Stimulated activated CD8-positive, alpha-beta memory T cell treated with anti-CD3 and anti-CD28 coated beads, Interleukin-15, amount 100 ng/mL, for 24 hours (primary cell): ENCODE measurements at places on chromosomes 1 and 21.

- DNase-seq, result no peak
Observed at GRCh38 chr1:216903382-216903740, 180.1 kb upstream of the ESRRG start.

DNA sequence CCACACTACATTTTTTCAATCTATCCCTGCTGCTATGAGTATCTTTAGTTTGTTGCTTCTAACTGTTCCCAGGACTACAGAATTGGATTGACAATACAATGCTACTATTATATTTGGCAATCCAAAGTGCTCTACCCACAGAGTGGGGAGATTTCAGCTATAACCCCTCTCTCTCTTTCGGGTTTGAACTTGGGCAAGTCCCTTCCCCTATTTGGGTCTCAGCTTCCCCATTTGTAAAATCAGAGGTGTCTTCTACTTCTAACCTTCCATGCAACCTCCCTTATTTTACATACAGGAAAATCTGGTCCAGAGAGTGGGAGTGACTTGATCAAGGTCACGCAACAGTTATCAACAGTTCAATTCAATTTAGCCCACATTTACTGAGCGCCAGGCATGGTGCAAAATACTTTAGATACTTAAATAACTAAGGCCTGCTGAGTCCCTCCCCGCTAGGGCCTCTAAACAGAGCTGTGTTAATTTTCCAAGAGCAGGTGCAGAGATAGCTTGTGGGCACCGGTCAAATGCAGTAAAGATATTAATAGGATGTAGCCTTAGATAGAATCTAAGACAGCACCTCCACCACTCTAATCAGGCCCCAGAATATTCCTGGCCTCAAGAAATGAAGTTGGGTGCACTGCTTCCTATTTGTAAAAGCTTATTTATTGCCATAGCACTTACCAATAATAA is 9.4 kb upstream of the GPX7 start:
- DNase-seq, result no peak

DNA sequence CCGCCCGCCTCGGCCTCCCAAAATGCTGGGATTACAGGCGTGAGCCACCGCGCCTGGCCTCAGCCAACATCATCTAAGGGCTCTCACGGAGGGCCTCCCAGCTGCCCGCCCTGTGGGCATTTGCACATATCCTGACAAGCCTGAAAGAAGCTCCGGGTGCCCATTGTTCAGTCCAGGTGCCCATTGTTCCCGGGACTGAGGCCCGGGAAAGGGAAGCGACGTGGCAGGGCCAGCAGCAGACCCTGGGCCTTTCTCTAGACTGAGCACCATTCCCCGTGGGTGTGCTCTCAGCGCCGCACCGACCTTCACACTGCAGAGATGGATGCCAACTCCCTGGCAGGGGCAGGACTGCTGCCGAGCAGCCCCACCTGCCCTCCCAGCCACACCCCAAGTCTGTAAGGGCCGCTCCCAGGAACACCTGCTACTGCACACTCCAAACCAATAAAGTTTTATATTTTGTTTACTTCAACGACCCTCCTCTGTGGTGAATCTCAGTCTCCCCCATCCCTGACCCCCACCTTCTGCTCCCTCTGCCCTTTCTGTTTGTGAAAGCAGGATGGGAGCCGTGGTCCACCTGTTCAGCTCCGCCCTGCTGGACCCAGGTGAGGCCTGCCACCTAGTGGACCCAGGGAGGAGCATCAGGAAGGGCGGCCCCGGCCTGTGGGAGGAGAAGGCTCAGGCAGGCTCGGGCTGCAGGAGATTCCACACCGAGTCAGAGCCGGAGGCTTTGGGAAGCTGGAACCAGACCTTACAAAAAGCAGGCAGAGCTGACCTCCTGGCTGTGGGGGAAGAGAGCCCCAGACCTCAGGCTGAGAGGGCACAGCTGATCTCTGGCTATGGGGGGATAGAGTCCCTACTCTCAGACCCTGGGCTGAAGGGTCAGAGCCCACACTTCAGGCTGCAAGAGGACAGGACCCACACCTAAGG is 1.1 kb upstream of the TMEM82 start:
- DNase-seq, result peak; percentile 29

GRCh38 chr1:66563941-66564630 is 30.1 kb downstream of the SGIP1 start:
- no peak for DNase-seq

DNA sequence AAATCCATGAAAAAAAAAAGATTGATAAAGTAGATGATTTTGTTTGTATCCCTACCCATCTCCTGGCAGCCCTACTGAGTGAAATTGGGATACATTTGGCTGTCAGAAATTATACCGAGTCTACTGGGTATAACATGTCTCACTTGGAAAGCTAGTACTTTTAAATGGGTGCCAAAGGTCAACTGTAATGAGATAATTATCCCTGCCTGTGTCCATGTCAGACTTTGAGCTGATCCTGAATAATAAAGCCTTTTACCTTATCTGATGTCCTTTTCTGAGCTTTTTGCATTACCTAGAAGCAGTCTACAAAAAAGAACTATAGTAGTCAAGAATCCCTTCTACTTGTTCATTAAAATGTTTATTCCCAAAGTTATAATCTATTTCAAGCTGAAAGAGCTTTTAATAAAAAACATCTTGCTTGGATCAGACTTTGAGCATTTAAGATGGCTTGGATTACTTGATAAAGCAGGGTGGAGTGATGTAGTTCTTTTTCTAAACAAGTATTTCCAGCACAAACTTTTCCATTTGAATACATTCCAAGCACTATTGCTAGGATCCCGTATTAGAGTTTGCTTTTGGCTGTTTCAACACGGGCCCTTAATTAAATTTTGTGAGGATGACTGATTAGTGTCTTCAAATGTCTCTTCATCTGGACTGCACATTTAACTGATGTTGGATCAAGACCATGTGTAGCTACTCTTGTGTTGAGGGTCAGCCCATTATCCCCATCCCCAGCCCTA is 69.2 kb downstream of the DTL start:
- DNase-seq, result no peak

- DNase-seq, result no peak
Observed at GRCh38 chr1:15075817-15076216, 77.7 kb upstream of the TMEM51 start.

GRCh38 chr1:157147906-157148700 is 9.9 kb upstream of the ETV3 start:
- no peak for DNase-seq

GRCh38 chr1:229557200-229557850 is 1.2 kb downstream of the ABCB10 start:
- no peak for DNase-seq

DNA sequence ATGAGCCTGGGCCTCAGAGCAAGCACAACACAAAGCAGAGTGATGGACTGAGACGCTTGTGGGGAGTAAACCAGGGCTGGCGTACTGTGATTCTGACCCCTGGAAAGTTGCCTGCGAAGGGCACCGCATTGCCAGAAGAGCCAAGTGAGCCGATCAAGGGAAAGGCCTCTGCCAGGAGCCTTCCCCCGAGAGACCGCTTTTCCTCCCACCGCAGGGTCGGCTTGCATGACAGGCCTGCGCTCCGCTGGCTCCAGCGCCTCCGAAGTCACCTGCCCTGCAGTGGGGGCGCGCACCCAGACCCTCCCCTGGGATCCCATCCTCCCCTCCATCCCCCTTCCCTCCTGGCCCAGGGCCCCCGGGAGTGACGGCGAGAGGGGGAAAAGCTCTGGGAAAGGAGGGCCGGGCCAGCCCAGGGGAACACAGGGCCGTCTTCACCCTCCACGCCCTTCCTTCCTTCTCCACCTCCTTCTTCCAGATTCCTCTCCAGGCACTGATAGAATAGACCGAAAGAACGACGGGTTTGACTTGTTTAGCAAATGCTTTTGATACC is 165.0 kb downstream of the TRIM33 start:
- DNase-seq, result no peak

DNA sequence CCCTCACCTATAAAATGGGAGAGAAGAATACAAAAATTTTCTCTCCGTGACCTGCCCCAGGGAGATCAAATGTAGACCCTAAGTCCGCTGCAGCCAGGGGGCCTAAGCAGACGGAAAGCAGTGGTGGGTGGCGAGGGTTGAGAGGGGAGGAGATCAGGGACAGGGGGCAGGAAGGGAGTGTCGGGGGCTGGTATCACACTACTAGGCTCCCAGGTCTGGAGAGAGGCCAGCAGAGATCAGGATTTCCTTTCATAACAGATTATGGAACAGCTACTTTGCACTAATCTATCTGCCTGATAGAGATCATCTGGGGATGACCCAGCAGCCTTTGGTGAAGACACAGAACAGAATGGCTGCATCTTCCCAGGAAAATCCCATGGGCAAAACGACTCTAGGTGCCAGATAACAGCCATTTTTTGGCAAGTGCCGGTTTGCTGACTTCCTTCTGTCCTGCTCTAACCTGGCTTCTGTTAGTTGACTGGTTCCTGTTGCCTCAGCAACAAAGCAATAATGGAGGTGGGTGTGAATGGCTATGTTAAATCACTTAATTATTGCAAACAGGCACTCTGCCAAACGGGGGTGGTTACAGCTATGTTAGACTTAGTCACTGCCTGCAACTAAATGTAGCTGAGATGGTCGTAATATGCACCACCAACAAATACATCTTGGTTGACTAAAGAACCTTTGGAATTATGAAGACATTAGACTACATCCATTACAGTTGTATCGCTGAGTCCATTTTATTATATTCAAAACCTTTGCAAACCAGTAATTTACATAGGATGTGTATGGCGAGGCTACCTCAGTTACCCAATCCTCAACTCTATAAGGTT is 30.0 kb upstream of the EPS8L3 start:
- no peak for DNase-seq

DNA sequence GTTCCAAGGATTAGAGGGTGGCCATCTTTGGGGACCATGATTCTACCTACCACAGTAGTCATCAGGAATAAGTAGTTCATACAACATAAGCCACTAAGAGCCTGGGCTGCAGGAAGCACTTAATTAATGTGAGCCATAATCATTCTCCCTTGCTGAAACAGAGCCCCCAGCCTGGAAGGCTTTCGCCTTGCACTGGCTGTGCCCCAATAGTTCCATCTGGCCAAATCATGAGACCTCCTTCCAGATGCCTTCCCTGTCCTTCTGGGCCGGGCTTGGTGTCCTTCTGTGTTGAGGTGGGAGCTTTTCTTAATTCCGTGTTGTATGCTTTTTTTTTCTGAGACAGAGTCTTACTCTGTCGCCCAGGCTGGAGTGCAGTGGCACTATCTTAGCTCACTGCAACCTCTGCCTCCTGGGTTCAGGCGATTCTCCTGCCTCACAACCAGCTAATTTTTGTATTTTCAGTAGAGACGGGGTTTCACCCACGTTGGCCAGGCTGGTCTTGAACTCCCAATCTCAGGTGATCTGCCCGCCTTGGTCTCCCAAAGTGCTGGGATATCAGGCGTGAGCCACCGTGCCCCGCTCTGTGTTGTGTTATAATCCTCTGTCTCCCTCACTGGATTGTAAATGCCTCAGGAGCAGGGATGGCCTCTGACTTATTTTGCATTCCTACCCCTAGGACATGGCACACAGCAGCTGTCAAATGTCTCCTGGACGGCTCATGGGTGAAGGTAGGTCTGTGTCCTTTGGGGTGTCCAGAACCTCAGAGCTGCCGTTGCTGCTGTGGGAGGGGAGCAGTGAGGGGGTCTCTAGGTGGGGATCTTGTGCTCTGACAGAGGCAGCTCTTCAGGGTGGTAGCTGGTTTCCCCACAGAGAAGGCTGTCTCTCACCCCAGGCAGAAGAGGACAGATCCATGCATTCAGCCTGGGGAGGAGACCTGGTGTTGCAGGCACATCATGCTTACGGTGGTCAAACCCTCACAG is 10.1 kb downstream of the GNG4 start:
- DNase-seq, result no peak

GRCh38 chr1:22747021-22747734 is 36.5 kb downstream of the EPHB2 start:
- DNase-seq, result no peak
